ENCODE measurements at places on chromosomes 4 and X.

GRCh38 chr4:25795566-25796454 lies 67.0 kb downstream of the SEL1L3 start:
- DNase-seq: no peak

DNA sequence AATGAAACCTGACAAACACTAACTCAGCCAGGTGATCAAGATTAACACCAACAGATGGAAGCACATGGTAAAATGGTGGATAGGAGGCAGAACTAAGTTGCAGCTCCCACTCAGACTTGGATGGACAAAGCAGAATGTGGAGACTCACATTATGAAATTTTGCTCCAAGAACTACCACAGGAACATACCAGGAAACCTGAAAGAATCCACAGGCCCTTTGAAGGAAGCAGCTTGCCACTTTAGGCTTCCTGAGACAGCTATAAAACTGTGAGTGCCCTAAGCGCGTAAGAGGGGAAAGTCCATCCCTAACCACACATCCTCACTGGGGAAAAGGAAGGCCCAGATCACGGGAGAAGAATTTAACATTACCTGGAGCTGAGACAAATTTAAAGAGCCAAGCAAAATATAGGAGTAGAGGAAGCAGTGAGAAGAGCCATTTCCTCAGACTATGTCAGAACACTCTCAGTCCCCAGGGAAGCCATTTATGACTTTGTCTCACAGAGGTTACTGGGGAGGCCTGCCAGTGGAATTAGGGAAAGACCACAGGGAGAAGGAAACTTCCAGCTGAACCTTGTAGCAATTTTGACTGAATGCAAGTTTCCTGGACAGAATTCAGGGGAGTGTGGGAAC lies 224.5 kb downstream of the TEX13C start:
- DNase-seq: no peak

GRCh38 chr4:4333265-4333706 lies 43.2 kb downstream of the ZBTB49 start:
- DNase-seq: no peak

DNA sequence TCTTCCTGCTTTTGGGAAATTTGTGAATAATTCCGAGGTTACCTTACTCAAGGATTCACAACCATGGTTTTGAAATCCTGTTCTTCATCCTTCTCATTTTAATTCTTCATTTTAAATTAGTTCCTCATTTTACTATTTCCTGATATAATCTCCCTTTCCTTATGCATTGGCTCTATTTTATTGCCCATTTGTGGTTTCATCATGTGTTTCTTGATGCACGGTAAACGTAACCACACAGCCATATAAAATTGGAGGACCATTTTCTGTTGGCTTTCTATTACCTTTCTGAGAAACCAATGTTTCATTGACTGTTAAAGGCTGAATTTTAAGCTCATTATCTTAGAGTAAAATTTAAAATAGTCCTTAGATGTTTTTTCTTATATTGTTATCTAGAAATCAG lies 100.3 kb upstream of the NDST4 start:
- no peak for DNase-seq

- no peak for DNase-seq
Observed at GRCh38 chr4:165621983-165622382, 243.2 kb downstream of the CPE start.

DNA sequence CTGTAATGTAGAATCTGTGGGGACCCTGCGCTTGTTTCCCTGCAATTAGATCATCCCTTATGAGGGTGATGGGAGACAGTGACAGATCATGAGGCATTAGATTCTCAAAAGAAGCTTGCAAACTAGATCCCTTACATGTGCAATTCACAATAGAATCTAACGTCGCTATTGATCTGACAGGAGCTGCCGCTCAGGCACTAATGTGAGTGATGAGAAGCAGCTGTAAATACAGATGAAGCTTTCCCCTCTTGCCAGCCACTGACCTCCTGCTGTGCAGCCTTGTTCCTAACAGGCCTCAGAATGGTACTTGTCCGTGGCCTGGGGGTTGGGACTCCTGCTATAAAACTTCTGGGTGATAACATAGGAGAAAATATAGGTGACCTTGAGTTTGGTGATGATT lies 1076.8 kb downstream of the PDHA2 start:
- no peak for DNase-seq

DNA sequence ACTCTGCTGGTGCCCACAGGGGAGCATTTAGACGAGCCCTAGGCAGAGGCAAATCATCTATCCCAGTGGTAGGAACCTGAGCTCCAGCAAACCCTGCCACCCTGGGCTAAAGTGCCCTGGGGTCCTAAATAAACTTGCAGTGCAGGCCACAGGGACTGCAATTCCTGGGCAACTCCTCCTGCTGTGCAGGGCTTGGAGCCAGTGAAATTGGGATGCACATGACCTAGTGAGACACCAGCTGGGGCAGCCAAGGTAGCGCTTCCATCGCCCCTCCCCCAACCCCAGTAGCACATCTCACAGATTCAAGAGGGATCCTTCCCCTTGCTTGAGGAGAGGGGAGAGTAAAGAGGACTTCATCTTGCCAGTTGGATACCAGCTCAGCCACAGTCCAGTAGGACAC lies 44.1 kb downstream of the CHRNA9 start:
- no peak for DNase-seq

DNA sequence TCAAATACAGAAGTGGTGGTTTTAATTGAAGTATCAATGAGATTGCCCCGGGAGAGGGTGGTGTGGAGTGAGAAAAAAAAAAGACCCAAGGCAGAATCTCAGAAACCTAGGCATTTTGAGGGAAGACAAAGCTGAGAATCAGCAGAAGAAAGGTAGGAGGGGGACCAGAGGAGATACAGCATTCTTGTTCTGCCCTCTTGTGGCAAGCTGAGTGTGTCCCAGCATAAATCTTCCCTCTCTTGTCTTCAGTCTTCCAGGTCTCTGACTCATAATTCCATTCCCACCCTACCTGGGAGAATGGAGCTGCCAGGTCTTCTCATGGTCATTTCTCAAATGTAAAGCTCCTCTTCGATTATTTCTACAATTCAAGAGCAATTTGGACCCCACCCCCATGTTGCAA lies 32.7 kb upstream of the MAGED1 start:
- DNase-seq: peak; percentile 7

- DNase-seq: no peak
Observed at GRCh38 chrX:98956014-98956413, 1454.1 kb downstream of the PCDH19 start.

- DNase-seq: no peak
Observed at GRCh38 chr4:137960371-137961050, 281.6 kb downstream of the SLC7A11 start.

DNA sequence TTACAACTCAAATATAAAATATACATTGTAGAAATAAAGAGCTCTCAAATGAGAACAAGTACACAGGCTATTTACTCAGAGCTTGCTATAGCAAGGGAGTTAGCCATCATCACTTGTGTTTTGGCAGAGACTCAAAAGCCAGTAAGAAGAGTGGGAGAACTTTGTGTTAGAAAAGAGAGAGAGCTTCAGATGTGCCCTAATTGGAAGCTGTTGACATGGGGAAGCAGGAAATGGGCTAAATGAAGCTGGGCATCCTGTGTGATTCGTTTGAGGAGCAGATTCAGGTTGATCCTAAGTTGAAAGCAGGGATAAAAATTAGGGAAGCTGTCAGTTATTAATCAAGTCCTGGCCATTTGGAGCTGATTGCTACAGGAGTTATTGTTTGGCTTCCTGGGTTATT lies 207.4 kb upstream of the MAOA start:
- DNase-seq: no peak

- no peak for DNase-seq
Observed at GRCh38 chr4:10175626-10176025, 59.0 kb upstream of the WDR1 start.

DNA sequence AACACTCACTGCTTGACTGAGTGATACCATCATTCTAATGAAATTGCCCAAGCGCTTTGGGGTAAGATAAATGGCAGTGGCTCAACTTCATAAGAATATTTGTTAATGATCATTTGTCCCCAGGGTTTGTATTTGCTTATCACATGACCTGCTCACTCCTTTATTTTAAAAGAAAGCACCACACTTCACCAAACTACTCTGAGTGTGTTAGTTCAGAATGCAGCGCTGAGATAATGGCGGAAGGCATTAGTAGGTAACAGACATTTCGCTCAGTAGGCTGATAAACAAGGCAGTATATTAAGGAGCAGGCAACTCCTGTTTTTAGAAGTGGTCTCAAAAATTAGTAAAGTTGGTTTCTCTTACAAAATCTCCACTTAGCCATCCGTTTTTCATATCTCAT lies 1.6 kb downstream of the SNX25 start:
- no peak for DNase-seq

- no peak for DNase-seq
Observed at GRCh38 chr4:98685225-98686042, 27.0 kb upstream of the TSPAN5 start.

DNA sequence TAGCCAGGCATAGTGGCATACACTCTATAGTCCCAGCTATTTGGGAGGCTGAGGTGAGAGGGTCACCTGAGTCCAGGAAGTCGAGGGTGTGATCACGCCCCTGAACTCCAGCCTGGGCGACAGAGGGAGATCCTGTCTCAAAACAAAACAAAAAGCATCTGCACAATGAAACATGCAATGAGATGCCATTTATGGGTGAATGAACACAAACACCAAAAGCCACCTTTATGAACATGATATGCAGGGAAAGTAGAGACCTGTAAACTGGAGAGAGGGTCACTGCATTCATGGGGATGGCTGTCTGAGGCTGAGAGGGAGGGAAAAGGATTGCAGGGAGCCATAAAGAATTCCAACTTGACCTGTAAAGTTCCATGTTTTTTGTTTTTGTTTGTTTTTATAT lies 70.7 kb downstream of the EVC start:
- DNase-seq: no peak

DNA sequence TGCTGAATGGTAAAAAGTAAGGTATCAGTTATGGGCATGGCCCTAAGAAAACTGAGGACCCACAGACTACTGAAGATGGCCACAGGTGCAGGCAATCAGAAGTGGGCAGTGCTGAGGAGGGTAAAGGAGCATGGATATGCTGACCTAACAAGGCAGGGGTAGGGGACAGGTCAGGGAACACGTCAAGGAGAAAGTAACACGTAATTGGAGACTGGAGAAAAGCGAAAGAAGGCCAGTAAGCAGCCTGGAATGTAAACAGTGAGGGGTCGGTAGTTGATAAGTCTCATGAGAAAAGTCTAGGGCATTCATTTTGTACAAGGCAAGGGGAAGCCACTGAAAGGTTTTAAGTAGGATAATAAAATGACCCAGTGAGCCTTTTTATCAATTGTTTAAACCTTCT lies 153.3 kb downstream of the PRDM5 start:
- no peak for DNase-seq

- no peak for DNase-seq
Observed at GRCh38 chr4:184255361-184255760, 37.7 kb upstream of the ENPP6 start.

- no peak for DNase-seq
Observed at GRCh38 chr4:83250687-83251446, 33.7 kb downstream of the COQ2 start.

GRCh38 chr4:41456559-41457101 lies 81.3 kb upstream of the LIMCH1 start:
- no peak for DNase-seq

- DNase-seq: no peak
Observed at GRCh38 chr4:1768367-1769034, 24.6 kb upstream of the FGFR3 start.

GRCh38 chr4:18067031-18067430 lies 45.5 kb upstream of the LCORL start:
- no peak for DNase-seq

GRCh38 chrX:19912-20571 lies 261.1 kb upstream of the PLCXD1 start:
- DNase-seq: peak; percentile 22

DNA sequence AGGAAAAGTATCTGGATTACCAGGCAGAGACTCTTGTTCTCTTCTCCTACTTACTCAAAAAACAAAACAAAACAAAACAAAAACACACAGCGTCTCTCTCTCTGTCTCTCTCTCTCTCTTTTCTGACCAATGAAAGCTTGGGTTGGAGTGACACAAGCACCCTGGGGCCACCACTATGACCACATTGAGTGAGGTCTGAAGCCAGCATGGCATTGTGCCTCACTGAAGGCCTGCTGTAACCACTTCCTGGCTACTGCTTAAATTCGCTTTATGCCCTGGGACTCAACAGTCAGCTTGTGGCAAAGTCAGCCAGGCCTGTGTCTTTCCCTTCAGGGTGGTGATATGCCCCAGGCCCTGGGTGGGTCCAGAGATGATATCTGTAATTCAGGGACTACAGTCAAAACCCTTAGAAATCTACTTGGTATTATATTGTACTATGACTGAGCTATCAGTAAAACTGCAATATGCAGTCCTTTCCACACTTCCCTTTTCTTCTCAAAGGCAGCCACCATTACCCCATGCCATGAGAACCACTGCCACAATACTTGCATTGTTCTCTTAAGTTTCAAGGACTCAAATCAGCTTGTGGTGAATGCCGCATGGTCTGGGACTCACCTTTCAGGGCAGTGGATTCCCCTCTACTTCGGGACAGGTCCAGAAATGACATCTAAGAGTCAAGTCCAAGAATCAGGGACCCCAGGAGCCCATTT lies 606.8 kb upstream of the KLHL4 start:
- DNase-seq: no peak

GRCh38 chr4:110680265-110680664 lies 57.4 kb upstream of the PITX2 start:
- no peak for DNase-seq

- no peak for DNase-seq
Observed at GRCh38 chrX:138719396-138719795, 7.9 kb upstream of the FGF13 start.

- DNase-seq: no peak
Observed at GRCh38 chrX:32591589-32591988, 619.8 kb downstream of the DMD start.

- DNase-seq: no peak
Observed at GRCh38 chrX:21683941-21684340, 25.8 kb upstream of the KLHL34 start.

DNA sequence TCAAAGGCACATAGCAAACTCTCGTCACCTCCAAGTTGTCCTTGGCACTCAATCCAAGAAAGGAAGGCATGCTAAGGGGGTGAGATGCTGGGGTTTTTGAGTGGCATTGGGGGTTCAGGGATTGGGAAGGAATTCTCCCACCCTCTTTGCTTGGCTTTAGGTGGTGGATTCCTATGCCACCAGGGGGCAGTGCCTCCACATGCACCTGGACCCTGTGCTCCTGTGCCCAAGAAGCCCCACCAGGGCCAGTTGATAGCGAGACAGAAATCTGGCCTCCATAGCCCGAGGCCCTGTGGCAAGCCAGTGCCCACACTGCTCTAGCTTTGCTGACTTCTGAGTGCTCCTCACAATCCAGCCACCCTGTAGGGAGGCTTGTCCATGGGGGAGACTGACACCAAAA lies 2.0 kb upstream of the FATE1 start:
- DNase-seq: peak; percentile 10

DNA sequence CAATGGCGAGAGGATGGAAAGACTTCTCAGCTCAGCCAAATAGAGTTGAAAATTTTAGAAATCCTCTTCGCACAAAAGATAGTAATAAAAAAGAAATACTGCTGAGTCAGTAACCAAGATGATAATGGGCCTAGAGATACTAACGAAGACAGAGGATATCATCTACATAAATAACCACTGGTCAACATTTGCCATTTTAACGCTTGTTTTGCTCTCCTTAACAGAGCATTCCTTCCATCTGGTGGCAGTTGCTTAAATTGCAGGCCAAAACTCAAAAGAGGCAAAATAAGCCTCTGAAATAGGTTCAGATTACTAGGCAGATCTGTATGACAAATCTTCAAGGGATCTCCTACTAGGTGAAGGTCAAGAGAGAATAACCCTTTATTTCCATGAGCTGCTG lies 51.7 kb upstream of the MCF2 start:
- no peak for DNase-seq

- no peak for DNase-seq
Observed at GRCh38 chr4:82510216-82510615, 51.6 kb downstream of the TMEM150C start.

Data from activated CD4-positive, alpha-beta memory T cell treated with anti-CD3 and anti-CD28 coated beads for 36 hours (primary cell).